Mesenchymal stem cell (in vitro differentiated cells and primary cell): ENCODE measurements at places on chromosomes 13 and 19.

- H3K36me3 ChIP-seq: no peaks in the 10 kb centered on the region
- DNase-seq: peak; percentile 51
- H3K4me1 ChIP-seq: peaks cover 5% of the 10 kb centered on the region
- H3K4me3 ChIP-seq: no peak overlapping the region
Measured at GRCh38 chr19:4896372-4896771, 6.3 kb downstream of the ARRDC5 start.

- no peaks in the 10 kb centered on the region for H3K4me1 ChIP-seq
- DNase-seq: peak; percentile 72
- H3K27ac ChIP-seq: no peak overlapping the region
- no peaks in the 10 kb centered on the region for H3K27me3 ChIP-seq
Measured at GRCh38 chr13:79631051-79631659, 150.2 kb downstream of the NDFIP2 start.

DNA sequence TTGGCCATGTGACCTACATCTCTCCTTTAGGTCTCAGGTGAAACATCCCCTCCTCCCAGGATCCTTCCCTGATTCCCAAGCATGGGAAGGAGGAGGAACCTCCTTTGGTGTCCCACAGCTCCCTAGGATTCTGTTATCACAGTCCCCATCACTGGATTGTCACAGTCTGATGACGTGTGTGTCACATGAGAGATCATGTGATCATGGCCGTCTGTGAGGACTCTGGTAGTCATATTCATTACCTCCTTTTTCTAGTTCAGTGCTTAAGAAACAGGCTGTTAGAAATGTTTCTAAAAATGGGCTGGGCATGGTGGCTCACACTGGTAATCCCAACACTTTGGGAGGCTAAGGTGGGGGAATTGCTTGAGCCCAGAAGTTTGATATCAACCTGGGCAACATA, 3.0 kb downstream of the DHX34 start:
- H3K27ac ChIP-seq: no peak overlapping the region
- peaks cover 3% of the 10 kb centered on the region for H3K4me1 ChIP-seq
- no peak overlapping the region for H3K4me3 ChIP-seq
- no peaks in the 10 kb centered on the region for H3K27me3 ChIP-seq

GRCh38 chr13:89279374-89279773, 1608.2 kb downstream of the SLITRK5 start:
- no peaks in the 10 kb centered on the region for H3K36me3 ChIP-seq
- no peak overlapping the region for H3K4me3 ChIP-seq
- no peaks in the 10 kb centered on the region for H3K4me1 ChIP-seq
- DNase-seq: peak; percentile 85

DNA sequence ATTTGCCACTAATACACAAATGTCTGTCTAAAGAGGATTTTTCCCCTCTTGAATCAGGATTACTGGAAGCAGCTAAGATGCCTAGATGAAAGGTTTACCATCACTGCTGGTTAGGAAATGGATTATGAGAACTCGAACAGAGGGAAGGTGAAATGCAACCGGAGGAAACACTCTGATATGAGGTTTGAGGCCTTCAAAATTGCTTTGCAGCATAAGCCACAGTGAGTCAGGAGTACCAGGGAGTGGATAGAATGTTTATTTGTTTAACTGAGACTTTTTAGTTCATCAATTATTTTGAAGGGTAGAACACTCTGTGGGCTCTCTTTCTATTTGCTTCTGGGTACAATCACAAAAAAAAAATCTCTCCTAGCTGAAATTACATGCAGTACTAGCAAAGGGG, 18.1 kb downstream of the CDADC1 start:
- H3K4me1 ChIP-seq: no peaks in the 10 kb centered on the region
- H3K27me3 ChIP-seq: no peaks in the 10 kb centered on the region
- peak; percentile 35 for DNase-seq
- H3K4me3 ChIP-seq: no peak overlapping the region
- peaks cover 3% of the 10 kb centered on the region for H3K36me3 ChIP-seq

DNA sequence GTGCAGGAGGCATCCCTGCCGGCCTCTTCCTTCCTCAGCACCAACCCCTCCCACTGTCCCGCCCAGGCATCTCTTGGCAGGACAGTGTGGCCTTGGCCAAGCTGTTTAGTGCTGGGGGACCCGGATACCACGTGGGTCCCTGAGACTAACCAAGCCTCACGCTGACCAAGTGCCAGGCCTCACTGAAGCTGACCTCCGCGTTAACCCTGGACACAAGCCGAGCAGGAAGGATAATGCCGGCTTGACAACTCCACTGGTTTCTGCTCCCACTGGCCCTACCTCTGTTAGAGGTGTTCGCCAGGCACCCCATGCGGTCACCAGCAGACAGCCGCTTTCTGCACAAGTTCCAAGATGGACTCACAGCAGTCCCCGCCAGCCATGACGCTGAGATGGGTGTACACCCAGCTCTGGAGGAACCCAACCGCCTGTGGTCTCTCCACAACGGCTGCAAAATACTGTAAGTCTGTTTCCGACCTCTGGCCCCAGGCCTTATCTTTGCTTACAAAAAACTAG, 12.4 kb downstream of the GRTP1 start:
- peaks cover 3% of the 10 kb centered on the region for H3K4me1 ChIP-seq
- H3K4me3 ChIP-seq: no peak overlapping the region
- H3K27ac ChIP-seq: no peak overlapping the region
- H3K36me3 ChIP-seq: peaks cover 26% of the 10 kb centered on the region

- no peak for DNase-seq
- no peaks in the 10 kb centered on the region for H3K27me3 ChIP-seq
- no peak overlapping the region for H3K27ac ChIP-seq
- H3K4me3 ChIP-seq: no peak overlapping the region
Measured at GRCh38 chr19:52227196-52227940, 37.5 kb downstream of the PPP2R1A start.

DNA sequence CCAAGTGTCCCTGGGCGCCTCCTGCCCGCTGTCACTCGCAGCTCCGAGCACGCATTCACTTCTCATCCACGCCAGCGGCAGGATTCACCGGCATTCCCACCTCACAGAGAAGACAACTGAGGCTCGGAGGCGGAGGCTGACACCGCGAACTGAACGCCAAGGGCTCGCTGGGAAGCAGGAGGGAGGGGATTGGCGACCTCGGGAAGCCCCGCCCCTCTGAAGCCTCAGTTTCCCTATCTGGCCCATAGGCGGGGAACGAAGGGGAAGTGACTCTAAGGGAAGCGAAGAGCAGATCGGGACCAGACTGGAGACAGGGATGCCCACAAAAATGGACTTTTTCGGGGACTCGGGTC, 256 bp downstream of the MICOS13 start:
- H3K4me3 ChIP-seq: peak overlapping the region; percentile 99
- no peak for DNase-seq
- peaks cover 5% of the 10 kb centered on the region for H3K36me3 ChIP-seq
- no peaks in the 10 kb centered on the region for H3K27me3 ChIP-seq
- H3K27ac ChIP-seq: peak overlapping the region; percentile 17
- peaks cover 23% of the 10 kb centered on the region for H3K4me1 ChIP-seq

GRCh38 chr19:58434217-58434616, 5.7 kb downstream of the ZNF132 start:
- H3K27me3 ChIP-seq: no peaks in the 10 kb centered on the region
- no peak overlapping the region for H3K4me3 ChIP-seq
- H3K27ac ChIP-seq: no peak overlapping the region
- no peak for DNase-seq
- peaks cover 77% of the 10 kb centered on the region for H3K36me3 ChIP-seq
- H3K4me1 ChIP-seq: peaks cover 2% of the 10 kb centered on the region

GRCh38 chr13:109868578-109869311, 82.4 kb upstream of the IRS2 start:
- H3K4me1 ChIP-seq: no peaks in the 10 kb centered on the region
- DNase-seq: peak; percentile 21
- H3K27me3 ChIP-seq: no peaks in the 10 kb centered on the region

DNA sequence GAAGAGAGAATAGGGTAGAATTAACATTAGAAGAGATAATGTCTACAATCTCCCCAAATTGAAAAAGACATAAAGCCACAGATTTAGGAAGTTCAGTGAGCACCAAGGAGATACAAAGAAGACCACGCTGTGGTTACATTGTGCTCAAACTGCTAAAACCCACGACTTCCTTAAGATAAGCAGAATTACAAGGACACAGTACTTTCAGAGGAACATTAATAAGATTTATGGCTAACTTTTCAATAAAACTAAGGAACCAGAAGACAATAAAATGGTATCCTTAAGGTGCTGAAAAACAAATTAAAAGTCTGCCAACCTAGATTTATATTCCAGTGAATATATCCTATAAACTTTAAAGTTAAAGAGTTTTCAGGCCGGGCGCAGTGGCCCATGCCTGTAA, 7.4 kb upstream of the IL17D start:
- H3K4me3 ChIP-seq: no peak overlapping the region
- H3K27me3 ChIP-seq: no peaks in the 10 kb centered on the region
- no peaks in the 10 kb centered on the region for H3K36me3 ChIP-seq
